ENCODE measurements at places on chromosomes 5 and 9.

DNA sequence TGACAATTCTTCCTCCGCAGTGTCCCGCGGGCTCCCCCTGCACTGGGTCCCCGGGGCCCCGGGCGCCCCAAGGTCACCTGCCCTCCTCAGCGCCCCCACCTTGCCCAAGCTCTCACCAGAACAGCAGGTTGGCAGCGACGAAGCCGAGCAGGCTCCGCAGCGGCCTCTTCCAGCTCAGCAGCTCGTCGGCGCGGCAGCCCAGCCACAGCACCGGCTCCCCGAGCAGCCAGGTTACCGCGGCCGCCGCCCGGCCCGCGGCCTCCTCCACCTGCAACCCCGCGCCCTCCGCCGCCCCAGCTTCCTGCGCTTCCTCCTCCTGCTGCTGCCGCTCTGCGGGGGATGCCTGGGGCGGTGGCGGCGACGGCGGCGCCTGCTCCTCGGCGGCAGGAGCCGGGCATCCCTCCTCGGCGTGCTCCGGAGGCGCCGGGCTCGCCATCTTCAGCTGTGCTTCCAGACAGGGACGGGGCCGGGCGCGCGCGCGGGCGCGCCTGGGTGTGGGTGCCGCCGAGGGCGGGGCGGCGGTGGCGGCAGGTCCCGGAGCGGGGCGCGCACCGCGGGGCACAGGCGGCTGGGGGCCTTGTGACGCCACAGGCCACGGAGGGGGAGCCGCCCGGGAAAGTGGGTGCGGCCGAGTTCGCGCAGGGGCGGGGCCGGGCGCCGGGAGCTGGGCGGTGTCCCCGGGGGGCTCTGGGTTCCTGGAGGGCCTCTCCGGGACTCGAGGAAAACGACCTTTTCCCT lies at the start of gene RETREG1:
TSS of gene RETREG1 (minus strand) at position 462 of the 738 bp plus-strand sequence. CDS start at position 436, 26 bp downstream.
- peak; percentile 43 for DNase-seq

GRCh38 chr9:138069731-138070456 lies 192.3 kb downstream of the CACNA1B start:
- DNase-seq, result no peak

GRCh38 chr9:127004946-127005769 lies 90.6 kb downstream of the RALGPS1 start:
- DNase-seq, result no peak

DNA sequence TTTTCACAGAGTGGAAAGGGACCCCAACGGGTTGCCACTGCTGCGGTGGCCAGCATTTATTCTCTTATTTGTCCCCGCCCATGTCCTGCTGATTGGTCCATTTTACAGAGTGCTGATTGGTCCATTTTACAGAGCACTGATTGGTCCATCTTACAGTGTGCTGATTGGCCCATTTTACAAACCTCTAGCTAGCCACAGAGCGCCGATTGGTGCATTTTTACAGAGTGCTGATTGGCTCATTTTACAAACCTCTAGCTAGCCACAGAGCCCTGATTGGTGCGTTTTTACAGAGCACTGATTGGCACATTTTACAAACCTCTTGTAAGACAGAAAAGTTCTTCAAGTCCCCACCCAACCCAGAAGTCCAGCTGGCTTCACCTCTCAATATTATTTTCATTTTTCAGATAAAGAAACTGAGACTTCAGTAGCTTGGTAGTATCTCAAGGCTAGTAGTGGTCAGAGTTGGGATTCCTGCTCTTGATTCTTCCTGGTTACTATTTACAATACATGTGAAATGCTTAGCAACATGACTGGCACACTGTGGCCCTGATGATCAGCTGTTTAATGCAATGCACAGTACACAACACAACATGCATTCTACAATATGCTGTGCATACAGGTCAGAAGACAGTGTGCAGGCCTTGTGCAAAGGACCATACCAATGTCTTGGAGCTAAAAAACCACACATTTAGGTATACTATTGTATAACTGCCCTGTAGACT lies 63.6 kb upstream of the BOD1 start:
- DNase-seq, result no peak

DNA sequence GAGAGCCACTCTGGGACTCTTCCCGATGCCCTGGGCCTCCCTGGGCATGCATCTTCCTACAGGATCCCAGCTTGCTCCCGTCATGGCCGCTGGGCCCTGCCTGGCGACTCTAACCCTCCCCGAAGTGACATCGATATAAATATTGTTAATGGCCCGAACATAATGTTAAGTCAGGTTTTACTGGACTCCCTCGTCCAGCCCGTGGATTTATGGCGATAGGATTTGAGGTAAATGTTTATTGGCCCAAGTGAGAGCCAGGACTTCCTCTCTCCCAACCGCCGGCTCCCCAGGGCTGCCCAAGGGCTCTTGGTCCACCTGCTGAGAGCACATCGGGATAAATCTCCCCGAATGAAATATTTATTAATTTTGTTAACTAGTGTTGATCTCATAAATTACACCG lies 246.3 kb downstream of the PBX3 start:
- DNase-seq, result no peak

GRCh38 chr5:7886849-7887475 lies 18.0 kb downstream of the MTRR start:
- peak; percentile 42 for DNase-seq

DNA sequence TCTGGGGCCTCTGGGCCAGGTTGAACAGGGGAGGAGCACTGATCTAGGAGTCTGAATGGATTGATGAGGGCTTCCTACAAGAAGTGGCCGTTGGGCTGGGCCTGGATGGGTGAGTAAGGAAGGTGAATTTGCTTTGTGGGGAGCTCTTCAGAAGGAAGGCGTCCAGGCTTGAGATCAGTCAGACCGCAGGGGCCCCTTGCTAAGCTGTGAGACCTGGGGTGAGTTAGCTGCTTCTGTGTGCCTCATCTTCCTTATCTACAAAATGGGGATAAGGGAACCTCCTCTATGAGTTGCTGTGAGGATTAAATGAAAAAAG lies 1.1 kb upstream of the SYNPO start:
- no peak for DNase-seq

DNA sequence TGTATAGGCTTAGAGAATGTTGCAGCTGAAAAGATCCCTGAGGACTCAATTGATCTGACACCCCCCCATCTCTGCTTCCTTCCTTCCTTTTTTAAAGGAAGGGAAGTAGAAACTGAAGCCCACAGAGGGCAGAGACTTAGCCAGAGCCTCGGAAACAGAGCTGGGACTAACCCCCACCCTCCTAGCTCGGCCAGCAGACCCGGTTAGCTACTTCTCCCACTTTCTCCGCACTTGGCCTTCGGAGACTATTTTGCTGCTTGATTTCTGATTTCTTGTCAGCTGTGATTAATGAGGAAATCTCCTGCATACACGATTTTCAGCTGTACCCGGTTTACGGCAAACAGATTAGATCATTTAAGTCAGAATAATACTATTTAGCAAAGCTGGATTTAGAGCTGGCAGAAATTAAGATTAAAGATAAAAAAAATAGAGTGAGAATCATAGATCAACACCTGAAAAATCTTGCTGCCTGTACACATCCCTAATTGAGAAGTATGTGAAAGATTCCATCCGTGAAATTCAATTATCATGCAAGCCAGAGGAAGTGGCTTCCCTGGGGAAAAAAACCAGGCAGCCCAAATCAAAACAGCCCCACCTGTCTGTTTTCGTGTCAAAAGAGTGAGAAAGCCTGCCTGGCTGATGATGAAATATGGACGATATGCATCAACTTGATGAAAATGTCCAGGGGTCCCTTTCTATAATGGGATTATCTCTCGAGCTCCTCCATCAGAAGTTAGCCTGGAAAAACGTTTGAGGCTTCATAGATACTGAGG lies 159.5 kb upstream of the SHB start:
- DNase-seq, result peak; percentile 60

GRCh38 chr5:133849116-133849515 lies 119.3 kb downstream of the C5orf15 start:
- no peak for DNase-seq

DNA sequence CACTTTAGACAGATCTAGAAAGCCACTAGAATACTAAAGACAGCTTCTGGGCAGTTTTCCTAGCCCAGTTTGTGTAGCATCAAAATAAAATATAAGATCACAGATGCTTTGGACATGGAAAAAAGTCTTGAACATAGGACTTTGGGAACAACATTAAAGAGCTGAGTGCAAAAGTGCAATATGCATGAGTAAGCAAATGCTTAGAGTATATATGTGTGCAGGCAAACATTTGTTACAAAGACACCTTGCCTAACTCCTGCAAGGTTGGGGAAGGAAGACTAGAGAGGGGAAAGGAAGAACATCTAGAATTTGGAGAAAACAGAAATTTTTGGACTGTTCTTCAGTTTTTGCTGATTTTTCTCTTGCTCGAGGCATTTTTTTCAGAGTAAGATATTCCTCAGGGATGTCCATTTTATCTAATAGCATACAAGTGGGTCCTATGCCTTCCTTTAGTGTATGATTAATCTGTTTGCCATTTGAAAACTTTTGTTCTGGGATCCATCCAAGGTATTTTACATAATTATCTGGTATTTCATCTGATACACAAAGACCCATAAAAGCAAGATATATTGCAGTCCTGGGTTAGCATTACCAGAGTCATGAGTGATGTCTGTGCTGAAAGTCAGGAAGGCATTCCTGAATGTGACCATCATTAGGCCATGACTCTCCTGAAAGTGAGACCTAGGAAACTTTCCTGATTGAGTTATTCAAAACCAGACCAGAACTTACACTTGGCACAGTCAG lies 142.0 kb upstream of the RGMB start:
- no peak for DNase-seq

- DNase-seq, result peak; percentile 26
Observed at GRCh38 chr9:13758936-13759335, 479.4 kb upstream of the MPDZ start.

DNA sequence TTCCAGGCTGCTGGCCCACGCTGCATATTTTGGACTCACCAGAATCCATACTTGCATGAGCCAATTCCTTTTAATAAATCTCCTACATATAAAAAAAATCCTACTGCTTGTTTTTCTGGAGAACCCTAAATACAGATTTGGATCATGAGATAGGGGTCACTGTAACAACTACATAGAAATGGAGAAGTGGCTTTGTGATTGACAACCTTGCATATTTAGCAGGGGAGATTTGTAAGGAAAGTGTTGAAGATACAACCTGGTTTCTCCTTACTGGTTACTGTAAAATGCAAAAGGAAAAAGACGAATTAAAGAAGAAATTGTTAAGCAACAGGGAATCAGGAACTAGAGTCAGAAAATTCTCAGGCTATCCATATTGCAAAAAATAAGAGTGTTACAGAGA lies 74.8 kb downstream of the HABP4 start:
- no peak for DNase-seq

GRCh38 chr9:128899566-128900322 lies 17.8 kb downstream of the LRRC8A start:
- DNase-seq, result no peak

DNA sequence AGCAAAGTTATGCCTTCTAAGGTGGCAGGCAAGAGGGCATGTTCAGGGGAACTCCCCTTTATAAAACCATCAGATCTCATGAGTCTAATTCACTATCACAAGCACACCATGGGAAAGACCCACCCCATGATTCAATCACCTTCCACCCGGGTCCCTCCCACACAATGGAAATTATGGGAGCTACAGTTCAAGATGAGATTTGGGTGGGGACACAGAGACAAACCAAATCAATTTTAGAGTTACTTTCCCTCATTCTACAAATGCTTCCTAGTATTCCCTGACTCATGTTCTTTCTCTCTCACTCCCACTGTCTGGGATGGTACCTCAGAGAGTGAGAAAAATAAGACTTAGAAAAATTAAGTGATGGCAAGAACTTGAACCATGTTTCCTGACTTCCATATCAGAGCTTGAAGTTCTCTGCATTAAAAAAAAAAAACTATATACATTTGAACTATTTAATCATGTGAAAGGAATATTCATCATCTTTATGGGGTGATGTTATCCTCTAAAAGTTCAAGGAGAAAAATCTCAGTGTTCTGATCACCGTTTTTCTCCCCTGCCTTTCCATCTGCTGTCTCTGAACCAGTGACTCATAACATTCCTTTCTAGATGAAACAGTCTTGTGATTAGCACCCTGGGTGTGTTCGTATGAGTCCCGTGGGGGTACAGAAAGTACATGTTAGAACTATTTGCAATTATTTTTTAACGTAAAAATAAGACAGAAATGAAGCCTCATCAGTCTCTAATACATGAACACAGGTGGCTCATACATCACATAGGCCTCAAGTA lies 282.9 kb downstream of the SLF1 start:
- DNase-seq, result no peak

DNA sequence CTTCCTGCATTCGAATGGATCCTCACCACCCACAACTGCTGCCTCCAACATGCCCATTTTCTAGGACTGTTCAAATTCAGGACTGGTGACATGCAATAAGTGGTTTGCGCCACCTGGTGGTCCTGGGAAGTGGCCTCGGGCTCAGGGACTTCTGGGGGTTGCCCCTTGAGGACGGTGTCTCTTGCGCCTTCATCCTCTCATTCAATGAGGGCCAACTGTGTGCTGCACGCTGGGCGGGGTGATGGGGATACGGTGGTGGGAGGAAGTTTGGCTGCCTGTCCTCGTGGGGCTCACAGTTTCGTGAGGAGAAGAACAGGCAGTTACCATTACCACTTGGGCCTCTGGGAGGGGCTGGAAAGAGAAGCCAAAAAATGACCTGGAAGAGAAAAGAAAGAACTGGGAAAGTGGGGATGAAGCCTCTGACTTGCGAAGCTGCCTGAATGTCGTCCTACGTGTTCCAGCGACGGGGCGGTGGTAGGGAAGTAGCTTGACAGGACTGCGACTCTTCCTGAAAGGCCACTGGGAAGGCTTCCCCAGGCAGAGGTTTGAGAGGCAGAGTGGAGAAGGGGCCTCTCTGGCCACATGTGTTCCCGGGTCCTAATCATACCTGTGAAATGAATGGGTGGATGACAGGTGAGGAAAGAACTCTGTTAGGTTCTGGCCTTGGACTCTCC lies 49.0 kb downstream of the PSD2 start:
- DNase-seq, result peak; percentile 88
